CD4-positive, alpha-beta T cell (primary cell): ENCODE measurements at places on chromosomes 6 and 20.

DNA sequence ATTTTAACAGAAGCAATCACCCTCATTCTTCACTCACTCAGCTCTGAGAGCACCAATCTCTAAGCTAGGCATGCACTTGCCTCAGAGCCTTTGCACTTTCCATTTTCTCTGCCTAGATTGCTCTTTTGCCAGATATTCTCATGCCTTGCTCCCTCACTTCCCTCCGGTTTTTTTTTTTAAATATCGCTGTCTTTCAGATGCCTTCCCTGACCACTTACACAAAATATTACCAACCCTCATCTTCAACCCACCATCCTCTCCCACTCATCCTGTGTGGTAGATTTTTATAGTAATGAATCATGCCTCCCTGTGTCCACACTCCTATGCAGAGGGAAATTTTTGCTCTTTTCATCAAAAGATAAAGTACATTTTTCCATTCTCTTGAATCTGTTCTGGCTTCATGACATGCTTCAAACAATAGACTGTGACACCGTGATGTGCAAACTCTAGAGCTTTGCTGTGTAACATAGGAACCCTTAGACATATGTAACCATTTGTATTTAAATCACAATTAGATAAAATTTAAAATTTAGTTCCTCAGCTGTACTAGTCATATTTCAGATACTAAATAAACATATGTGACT is 437.1 kb downstream of the UTRN start:
- no peak for DNase-seq

GRCh38 chr6:114739656-114740055 is 396.8 kb upstream of the HS3ST5 start:
- DNase-seq, result no peak

GRCh38 chr6:84738996-84739865 is 25.2 kb downstream of the TBX18 start:
- no peak for DNase-seq

DNA sequence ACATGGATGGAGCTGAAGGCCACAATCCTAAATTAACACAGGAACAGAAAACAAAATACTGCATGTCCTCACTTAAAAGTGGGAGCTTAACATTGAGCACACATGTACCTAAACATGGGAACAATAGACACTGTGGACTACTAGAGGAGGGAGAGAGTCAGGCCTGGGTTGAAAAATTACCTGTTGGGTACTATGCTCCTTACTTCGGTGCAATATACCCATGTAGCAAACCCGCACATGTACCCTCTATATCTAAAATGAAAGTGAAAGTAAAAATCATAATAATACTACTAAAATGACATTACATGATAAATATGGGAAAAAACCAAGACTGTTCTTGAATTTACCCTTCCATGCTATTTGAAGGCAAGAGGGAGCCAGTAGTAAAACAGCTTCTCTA is 1273.8 kb upstream of the ADGRB3 start:
- DNase-seq, result no peak

DNA sequence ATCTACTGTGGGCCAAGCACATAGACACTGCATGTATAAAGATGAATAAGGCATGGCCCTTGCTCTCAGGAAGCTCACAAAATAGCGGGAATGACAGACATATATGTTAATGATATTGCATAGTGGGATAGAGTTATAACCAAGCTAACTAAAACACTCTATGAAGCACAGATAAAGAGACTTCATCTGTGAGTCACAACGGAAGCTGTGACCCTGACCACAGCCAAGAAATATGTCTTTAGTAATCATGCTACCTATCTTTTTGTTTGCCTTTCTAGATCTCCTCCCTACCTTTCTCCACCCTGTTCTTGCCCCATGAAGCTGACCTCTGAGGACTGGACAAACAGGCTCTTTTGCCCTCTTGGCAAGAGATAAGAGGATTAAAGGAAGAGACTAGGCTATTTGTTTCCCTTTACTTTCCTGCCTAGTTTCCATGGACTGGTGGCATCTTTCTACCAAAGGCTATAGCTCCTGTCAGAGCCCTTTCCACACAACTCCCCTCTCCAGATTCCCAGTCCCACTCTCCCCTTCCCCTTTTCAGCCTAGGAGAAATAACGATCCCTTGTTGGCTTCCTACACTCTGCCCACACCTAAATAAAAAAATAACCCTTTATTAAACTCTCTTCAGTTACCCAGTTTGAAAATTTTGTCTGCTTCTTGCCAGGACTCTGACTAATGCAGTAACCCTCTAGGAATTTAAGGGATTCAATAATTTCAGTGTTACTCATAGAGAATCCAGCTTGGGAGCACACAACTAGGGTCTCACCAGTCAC is 504.9 kb upstream of the MARCKS start:
- no peak for DNase-seq

DNA sequence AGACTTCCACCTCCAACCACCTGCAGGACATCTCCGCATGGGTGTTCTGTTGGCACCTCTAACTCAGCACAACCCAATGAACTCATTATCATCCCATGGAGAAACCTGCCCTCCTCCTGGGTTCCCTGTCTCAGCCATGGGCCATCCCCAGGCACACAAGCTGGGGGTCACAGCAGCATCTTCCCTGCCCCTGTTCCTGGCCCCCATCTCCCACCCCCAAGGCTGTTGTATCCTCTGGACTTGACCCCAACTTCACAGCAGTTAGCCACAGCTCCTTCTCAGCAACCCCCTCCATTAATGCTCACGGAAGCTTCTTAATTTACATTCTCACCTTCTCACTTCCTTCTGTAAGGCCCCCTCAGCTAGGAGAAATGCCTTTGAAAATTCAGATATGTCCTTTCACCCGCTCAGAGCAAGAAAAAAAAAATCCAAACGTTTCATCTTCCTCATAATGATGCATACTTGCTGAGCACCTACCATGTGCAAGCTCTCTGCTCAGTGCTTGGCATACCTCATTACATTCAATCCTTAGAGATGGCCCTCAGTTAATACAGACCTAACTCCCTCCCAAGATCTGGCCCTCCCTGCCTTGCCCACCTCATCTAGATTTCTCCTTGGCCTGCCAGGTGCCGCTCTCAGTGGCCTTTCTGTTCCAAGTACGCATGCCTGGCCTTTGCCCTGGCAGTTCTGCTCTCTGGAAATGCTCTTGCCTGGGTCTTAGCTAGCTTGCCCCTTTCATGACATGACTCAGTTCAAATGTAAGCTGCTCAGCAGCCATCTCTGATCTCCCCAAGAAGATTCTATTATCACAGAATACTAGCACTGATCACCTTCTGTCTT is 2.5 kb upstream of the NELFCD start:
- DNase-seq, result no peak

DNA sequence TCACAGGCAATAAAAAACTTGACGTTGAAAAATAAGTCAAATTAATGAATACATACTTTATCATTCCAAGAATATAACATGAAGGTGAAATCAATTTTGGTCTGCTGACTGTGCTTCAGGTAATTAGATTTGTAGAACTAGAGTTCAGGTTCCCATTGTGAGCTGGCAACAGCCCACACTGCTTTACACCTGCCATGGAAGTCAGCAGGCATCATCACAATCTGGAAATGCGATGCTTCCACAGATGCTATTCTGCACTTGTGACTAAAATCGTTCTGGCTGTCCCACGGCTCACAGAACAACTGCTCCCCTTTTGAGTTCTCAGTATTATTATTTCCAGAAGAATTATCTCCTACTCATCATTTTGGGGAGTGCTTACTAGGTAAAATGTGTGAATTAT is 62.6 kb upstream of the THEMIS start:
- DNase-seq, result no peak

- DNase-seq, result no peak
These were observed 204.1 kb downstream of the OGFRL1 start for GRCh38 chr6:71492668-71493067.

DNA sequence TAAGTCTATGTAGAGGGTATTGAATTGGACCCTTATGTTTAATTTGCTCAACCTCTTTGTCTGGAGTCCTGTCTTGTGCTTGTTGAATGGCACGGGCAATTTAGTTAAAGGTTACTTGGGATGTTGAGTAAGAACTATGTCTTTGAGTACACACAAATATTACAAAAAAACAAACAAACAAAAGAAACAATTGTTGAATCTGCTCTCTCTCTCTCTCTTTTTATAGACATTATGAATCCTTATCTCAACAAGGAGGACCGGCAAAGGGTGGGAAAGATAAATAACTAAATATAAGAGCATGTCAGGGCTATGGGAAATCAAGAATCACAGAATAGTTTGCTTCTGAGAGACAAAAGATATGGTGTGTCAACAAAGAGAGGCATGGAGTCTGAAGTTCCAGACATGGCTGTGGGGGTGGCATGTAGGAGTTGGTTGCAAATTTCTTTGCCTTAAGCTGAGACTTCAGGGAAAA is 608.6 kb downstream of the UTRN start:
- no peak for DNase-seq

GRCh38 chr6:106872049-106872448 is 102.5 kb downstream of the CD24 start:
- no peak for DNase-seq

DNA sequence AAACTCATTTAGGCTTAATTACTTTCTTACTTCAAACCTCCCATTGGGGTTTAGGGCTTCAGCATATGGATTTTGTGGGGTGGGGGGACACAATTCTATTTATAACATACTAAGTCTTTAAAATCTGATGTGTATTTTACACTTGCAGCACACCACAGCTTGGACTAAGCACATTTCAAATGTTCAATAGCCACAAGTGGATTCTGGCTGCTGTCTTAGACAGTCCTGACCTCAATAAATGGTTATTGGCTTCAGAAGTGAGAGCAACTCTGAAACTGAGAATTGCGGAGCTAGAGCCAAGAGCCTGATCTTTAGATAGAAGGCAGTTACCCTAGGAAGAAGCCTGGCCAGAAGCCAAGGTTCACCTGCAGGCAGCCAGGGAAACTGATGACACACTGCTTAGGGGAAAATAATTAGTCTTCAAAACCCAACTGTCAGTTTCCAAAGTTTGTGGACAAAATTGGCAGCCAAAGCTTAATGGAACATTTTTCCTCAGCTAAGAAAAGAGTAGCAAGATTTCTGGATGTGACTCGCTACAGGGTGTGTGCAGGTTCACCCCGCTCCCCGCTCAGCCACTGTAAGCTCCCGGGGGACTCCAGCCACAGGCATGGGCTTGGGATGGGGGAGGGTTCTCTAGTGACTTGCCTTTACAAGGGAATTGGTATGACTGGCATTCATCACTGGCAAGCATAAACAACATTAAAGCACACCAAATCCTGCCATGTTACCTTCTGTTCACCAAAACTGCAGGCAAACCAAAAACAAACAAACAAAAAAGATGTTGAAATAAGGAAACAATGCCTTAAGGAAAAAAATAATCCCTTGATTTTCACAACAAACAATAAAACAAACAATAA is 219.8 kb downstream of the TFAP2A start:
- DNase-seq, result no peak

- no peak for DNase-seq
These were observed 303.3 kb upstream of the OPRM1 start for GRCh38 chr6:153735761-153736160.

DNA sequence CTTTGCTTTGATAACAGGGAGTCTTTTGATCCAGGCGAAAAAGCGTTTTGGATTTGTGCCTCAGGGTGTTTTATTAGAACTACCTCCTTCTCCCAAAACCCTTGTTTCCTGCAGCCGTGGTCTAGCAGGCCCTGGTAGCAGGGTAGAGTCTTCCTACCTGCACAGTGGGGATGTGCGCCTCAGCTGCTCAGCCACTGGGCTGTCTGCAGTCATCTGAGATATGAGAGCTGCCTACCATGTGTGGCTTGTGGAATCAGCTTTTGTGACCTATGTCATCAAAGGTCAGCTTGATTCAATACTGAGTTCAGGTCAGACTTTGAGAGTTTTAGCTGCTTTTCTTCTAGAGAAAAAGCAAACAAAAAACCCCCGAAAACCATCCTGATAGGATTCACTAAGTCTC is 279.5 kb downstream of the CLIC5 start:
- DNase-seq, result no peak

- no peak for DNase-seq
These were observed 240.1 kb upstream of the TBX18 start for GRCh38 chr6:85004361-85004995.

GRCh38 chr20:38892091-38892981 is 33.9 kb upstream of the FAM83D start:
- DNase-seq, result no peak

- no peak for DNase-seq
These were observed 57.5 kb downstream of the MYLK4 start for GRCh38 chr6:2693231-2693630.

DNA sequence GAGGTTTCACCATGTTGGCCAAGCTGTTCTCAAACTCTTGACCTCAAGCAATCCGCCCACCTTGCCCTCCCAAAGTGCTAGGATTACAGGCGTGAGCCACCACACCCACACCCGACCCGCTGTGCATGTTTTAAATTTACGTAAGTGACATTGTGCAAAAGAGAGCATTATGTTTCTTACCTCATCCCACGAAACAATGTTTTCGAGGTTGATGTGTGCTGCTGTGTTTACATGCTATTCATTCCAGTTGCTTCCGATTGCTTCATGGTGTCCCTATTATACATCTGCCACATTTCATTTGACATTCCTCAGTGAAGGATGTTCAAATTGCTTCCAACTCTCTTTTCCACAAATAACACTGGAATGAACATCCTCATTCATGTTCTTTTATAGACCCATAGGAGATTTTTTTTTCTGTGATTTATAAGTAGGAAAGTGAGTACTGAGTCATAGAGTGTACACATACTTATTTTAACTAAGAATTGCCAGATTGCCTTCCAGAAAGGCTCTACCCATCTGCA is 403.9 kb upstream of the JARID2 start:
- DNase-seq, result no peak

DNA sequence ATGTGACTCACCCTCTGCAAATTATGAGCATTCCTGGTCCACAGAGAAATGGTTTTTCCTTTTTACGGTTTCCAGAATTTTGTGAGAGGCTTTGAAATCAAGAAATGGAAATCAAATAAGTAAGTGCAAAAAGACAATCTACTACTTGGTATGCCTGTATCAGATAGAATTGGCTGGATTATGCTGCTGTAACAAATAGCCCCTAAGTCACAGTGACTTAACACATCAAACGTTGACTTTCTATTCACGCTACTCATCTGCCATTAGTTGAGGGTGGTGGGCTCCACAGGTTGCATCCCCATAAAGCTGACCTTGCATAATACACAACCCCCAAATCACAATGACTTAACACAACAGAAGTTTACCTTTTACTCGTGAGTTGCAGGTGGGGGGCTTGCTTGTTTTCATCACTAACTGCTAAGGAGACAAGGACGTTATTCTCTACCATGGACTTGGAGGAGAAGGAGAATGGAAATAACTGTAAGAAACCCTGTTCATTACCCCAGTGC is 44.4 kb downstream of the TSHZ2 start:
- DNase-seq, result no peak

GRCh38 chr20:35368666-35369423 is 42.9 kb downstream of the UQCC1 start:
- DNase-seq, result no peak

- DNase-seq, result peak; percentile 55
These were observed 17.4 kb upstream of the AVP start for GRCh38 chr20:3101737-3102574.
